AG04450 (cell line): ENCODE measurements at places on chromosomes 3 and 15. TPM values are rescaled to one million over a fixed set of nuclear protein-coding genes. Genes with fewer than 3 reads are reported as not detected.

Gene ANKRD34C
- not detected in 2 replicates for polyA plus RNA-seq

Gene SLC12A1
- polyA plus RNA-seq: not detected in 2 replicates

Gene CHRD
- polyA plus RNA-seq: 0.11 and 0.12 TPM in 2 replicates

Gene FHIT
- 0.17 and 0.26 TPM in 2 replicates for polyA plus RNA-seq

Gene LRRIQ4
- polyA plus RNA-seq: not detected in 2 replicates

Gene XPC
- 38.4 and 39.0 TPM in 2 replicates for polyA plus RNA-seq

Gene HHATL
- polyA plus RNA-seq: not detected in 2 replicates

Gene PLA2G4F
- not detected in 2 replicates for polyA plus RNA-seq

Gene CHDH
- 0.01 and 0.02 TPM in 2 replicates for polyA plus RNA-seq

Gene SEMA3F
- polyA plus RNA-seq: 14.7 and 17.1 TPM in 2 replicates

Gene CFAP20DC
- 2.1 and 3.5 TPM in 2 replicates for polyA plus RNA-seq

Gene STARD5
- 19.0 and 20.5 TPM in 2 replicates for polyA plus RNA-seq

Gene THBS1
- polyA plus RNA-seq: 686 and 1,024 TPM in 2 replicates

Gene C15orf62
- 0.05 TPM in 2 replicates for polyA plus RNA-seq

Gene GOLGA8N
- polyA plus RNA-seq: 3.2 and 3.7 TPM in 2 replicates

Gene POPDC2
- 0.38 and 0.43 TPM in 2 replicates for polyA plus RNA-seq

Gene P2RY14
- polyA plus RNA-seq: not detected in 2 replicates

Gene CCDC191
- polyA plus RNA-seq: 1.7 and 2.3 TPM in 2 replicates

Gene FBXL22
- polyA plus RNA-seq: 1.3 TPM in 2 replicates

Gene TRIM42
- not detected in 2 replicates for polyA plus RNA-seq

Gene GP5
- polyA plus RNA-seq: 0.06 and 0.10 TPM in 2 replicates

Gene VEPH1
- polyA plus RNA-seq: 27.3 and 36.4 TPM in 2 replicates

Gene AP3B2
- polyA plus RNA-seq: 0.22 and 0.43 TPM in 2 replicates

Gene SAXO2
- polyA plus RNA-seq: 3.5 and 3.6 TPM in 2 replicates

Gene NRG4
- polyA plus RNA-seq: not detected in 2 replicates

Gene BOC
- polyA plus RNA-seq: 11.2 and 13.4 TPM in 2 replicates

Gene PLOD2
- polyA plus RNA-seq: 63.7 and 88.9 TPM in 2 replicates

Gene LNP1
- 2.7 and 3.3 TPM in 2 replicates for polyA plus RNA-seq

Gene HES1
- 1.3 and 1.9 TPM in 2 replicates for polyA plus RNA-seq

Gene EOMES
- not detected in 2 replicates for polyA plus RNA-seq

Gene SEMA3B
- polyA plus RNA-seq: 22.0 and 24.7 TPM in 2 replicates

Gene CFAP100
- not detected in 2 replicates for polyA plus RNA-seq

Gene ZPLD1
- polyA plus RNA-seq: 0.02 TPM in 1 of 2 replicates, not detected in the other

Gene DZIP1L
- polyA plus RNA-seq: 5.7 and 7.9 TPM in 2 replicates

Gene ZNF662
- polyA plus RNA-seq: 1.3 TPM in 2 replicates

Gene ATP13A4
- polyA plus RNA-seq: 0.04 and 0.16 TPM in 2 replicates

Gene CPNE9
- polyA plus RNA-seq: not detected in 2 replicates

Gene THSD4
- 45.8 and 57.2 TPM in 2 replicates for polyA plus RNA-seq

Gene ADPRH
- 0.35 and 0.36 TPM in 2 replicates for polyA plus RNA-seq
